ENCODE measurements at places on chromosomes 6 and 20. TPM values are rescaled to one million over a fixed set of nuclear protein-coding genes. Genes with fewer than 3 reads are reported as not detected.

DHX35 gene
- total RNA-seq: 11.5 TPM

TULP1 gene
- not detected for total RNA-seq

RIPOR3 gene
- total RNA-seq: 0.47 TPM

DNA sequence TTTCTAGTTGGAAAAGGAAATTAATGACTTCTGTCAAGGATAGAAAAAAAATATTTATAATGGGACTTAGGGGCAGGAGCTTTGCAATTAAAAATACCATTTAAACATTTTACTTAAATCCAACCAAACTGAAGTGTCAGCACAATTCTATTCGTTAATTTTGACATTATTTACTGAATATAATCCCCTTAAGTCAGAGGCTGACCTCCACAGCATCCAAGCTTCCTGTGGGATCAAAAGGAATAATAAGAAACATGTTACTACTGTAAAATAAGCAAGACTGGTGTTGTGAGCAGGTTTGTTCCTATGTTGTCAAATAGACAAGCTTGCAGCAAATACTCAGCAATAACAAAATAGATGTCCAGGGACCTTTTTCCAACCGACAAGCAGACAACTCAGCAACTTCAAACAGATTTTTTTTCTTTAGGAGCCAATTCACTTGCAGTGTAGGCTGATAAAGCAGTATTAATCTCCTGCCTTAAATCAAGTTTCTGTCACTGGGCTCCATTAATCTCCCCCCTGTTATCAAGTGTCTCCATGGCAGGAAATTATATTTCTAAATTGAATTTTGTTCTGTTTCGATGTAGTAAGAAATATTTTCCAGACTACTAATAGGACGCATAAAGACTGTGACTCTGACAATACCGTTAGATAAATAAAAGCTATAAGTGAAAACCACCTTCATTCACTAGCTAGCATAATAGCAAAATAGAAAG, 157.4 kb downstream of the HACE1 start:
- no peak for DNase-seq

DNA sequence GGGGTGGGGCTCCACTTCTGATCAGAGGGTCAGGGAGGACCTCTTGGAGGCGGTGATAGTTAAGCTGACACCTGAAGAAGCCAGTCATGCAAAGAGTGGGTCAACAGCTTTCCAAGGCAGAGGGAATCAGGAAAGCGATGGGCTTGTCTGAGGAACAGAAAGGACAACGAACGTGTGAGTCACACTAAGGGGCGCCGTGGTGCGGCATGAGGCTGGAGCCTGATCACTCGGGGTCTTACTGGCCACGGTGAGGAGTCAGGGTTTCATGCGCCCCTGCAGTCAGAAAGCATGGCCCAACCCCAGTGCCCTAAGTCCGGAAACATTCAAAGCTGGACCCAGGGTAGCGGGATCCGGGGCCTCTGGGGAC, 50.6 kb upstream of the SLC32A1 start:
- DNase-seq: no peak

GRCh38 chr6:139762587-139763031, 388.2 kb upstream of the CITED2 start:
- peak; percentile 75 for DNase-seq

DNA sequence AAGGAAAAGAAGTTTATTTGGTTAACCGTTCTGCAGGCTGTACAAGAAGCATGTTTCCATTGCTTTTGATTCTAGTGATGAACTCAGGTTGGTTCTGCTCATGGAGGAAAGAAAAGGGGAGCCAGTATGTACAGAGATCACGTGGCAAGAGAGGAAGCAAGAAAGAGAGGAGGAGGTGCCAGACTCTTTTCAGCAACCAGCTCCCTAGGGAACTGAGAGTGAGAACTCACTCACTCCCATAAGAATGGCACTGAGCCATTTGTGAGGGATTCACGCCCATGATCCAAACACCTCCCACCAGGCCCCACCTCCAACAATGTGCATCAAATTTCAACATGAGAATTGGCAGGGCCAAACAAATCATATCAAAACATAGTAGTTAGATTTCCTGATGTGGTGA, 649.1 kb downstream of the EPM2A start:
- peak; percentile 9 for DNase-seq

DNA sequence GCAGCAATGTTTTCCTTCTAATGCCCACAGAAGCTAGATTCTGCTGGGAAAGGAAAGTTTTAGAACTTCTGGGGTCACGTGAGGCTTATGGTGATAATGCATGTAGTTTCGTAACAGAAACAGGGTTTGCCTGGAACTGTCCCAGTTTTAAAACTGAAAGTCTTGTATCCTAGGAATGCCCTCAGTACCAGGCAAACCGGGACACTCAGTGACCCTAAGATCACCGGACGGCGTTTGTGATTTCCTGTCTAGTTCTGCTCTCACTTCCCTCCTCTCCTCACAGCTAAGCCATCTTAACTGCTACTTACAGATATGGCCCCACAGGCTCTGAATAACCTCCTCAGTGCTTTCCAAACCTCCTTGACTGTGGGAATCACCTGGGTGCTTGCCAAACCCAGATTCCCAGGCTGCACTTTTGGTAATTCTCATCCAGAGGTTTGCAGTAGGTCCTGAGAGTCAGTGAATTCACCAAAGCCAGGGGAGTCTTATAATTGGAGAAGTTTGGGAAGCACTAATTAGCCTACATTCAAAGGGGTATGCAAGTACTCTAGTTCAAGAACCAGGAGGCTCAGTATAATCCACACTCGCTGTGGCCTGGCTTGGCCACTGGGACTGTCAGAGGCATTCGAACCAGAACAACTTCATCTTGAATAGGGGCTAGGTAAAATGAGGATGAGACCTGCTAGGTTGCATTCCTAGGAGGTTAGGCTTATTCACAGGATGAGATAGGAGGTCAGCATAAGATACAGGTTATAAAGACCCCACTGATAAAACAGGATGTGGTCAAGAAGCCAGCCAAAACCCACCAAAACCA, 231.6 kb upstream of the MYLIP start:
- DNase-seq: no peak

DNA sequence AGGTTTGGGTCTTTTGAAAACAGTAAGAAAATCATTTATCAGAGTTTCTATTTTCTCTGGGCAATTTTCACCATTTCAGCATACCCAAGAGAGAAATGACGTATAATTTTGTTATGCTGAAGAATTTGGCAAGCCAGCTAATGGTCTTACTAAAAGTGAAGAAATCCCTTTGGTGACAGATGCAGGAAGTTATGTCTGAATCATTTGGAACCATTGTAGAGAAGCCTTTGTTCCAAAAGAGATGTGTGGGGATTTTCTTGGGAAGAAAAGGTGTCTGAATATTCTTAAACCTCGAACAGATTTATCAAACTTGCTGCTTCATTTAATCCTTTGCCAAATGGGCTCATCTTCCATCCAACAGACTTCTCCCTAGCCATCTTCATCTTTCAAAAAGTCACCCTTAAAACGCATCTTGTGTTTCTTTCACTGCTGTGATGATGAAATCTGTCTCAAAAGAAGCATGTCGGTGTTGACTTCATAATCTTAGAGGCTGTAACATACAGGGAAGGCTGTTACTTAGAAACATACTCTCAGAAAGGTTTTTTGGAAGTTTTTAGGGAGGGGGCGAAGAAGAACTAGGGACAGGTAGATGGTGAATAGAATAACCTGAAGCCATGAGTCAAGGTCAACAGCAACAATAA, 39.5 kb downstream of the CITED2 start:
- no peak for DNase-seq

DNA sequence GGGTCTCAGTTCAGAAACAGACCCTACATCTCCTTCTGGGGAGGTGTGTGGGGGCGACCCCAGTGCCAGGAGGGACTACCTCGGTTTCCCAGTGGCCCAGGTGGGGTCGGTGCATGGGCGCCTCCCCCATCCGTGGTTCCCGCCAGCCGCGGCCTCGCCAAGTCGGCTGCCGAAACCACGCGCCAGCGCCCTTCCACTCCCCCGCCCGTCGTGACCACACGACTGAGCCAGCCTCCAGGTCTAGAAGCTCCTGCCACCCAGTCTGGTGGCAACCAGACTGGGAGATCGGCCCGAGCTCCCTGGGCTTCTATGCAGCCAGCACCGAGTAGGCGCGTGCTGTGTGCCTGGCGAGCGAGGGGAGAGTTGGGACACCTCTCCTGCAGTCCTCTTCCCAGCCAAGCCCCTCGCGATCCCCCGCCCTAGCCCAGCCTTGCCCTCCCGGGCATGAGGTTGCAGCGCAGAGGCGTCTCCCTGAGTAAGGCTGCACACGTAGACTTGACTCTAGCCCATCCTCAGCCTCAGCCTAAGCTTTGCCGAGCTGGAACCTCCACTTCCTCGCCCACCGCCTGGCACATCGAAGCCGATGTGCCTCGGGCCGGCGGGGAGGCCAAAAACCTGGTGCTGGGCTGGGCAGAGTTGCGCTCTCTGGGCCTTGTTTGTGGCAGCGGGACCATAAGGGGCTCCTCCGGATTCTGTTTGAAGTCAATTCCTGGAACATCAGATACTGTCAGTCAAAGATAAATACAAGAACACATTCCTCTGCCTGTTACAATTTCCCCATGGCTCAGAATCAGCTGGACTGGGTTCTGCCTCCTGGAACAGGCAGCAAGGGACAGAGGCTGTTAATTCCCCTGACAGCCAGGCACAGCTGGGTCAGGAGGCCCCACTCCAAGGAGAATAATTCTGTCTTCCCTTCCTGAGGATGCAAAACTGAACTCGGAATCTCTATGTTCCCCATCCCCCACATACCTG, 1.5 kb upstream of the CPNE5 start:
- DNase-seq: no peak

GRCh38 chr6:166317261-166318212, 9.3 kb upstream of the PRR18 start:
- no peak for DNase-seq

DNA sequence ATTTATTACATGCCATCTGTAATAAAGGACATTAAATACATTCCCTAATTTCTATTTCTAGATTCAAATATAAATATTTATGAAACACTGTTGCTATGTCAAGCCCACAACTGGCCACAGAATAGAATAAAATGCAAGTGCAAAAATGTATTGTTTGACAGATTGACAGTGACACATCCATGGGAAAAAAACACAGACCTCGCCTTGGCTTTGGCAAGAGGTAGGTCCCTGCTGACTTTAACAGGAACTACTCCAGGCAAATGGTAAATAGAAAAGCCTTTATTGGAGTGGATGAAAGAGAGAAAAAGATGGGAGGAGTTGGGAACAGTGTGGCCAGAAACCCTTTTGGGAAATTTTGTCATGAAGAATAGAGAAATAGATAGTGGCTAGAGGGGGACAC, 622.9 kb downstream of the UTRN start:
- DNase-seq: no peak

DNA sequence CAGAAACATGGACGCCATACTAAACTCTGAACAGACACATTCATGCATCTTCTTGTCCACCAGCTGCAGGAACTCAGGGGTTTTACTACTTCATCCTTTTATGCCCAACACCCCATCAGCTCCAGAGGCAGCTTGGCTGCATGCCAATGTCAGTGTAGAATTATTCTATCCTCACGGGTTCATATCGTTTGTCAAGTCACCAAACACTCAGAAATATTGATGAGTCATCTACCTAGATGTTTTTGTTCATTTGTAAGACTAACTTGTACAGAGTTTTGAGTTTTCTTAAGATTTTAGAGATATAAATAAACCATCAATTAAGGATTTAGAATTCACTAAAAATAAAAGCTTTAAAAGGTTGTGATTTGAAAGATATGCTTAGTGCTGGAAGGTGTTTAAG, 590.7 kb upstream of the FLRT3 start:
- peak; percentile 47 for DNase-seq

- DNase-seq: no peak
Observed at GRCh38 chr20:40688129-40689099, 622 bp downstream of the MAFB start.

DNA sequence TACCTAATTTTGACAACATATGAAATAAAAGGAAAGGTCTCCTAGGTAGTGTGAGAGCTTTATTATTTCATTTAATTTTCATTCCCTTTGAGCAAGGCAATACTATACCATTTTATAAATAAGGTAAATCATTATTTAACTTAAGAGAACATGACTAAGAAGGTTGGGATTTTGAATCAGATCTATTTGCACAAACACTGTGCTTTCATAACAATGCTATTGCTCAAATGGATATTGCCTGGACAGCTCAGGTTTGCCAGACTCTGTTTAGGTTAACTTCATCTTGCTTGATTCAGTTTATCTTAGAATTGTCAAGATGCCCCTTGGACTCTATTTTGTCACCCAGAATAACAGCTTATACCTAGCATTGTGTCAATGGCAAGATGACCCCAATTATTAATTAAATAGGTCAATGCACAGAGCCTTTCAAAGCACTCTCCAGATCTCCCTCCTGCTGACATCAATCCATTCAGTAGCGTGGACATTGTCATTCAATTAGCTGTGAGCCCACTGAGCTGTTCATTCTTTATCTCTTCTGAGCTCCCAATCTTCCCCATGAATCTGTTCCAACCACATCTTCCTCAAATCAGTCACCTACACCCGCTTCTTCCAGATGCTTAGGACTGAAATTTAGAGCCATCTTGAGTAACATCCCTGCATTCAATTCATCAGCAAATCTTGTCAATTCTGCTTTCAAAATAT, 42.1 kb upstream of the TMEM30A start:
- no peak for DNase-seq

- no peak for DNase-seq
Observed at GRCh38 chr6:130412556-130413290, 46.9 kb downstream of the TMEM200A start.

DNA sequence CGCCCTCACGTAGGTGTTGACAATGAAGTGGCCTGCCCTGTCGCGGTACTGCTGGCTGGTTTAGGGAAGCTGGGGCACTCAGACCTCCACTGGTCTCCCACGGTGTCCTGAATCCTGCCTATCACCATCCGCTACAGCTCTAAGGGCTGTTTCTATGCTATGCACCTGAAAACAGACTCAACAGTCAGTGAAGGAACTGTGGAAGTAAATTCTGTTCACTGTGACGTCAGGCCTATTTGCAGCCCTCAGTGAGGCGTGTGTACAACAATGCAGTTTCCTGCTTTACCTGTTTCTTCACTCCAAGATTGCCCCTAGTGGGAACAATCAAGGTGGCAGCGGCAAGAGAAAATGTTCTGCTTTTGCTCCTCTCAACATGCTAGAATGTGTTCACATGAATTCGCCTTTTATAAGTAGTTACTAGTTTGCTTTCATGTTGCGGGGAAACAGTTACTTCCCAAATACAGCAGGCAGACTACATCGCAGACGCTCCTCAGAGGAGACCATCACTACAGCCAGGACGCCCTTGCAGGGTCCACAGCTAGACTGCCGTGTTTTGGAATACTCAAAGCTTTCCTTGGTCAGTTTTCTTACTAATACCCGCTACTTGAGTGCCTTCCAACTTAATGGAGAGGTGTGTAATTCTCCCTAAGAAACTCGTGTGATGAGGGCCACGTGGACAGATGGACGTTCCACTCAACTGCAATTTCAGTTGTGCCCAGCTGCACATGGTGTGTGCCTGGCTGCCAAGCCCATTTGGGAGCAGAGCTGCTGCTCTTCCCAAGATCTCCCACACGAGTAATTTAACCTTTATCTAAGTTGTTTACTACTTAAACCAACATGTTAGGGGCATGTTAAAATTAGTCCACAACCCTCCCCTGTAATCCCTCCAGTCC, 25.4 kb downstream of the DIDO1 start:
- peak; percentile 31 for DNase-seq

DNA sequence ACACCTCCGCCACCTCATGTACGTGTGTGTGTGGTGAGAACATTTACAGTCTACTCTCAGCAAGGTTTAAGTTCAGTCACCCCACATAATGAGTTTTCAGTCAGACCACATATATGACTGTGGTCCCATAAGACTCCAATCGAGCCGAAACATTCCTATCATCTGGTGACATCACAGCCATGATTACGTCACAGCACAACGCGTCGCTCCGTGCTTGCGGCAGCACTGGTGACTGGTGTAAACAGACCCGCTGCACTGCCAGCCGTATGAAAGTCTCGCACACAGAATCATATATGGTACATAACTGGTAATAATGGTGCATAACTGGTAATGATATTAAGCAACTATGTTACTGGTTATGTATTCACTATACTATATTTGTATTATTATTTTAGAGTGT, 150.7 kb downstream of the DLL1 start:
- DNase-seq: no peak
